ENCODE measurements at places on chromosomes 3 and 15.

- DNase-seq: no peak
These were observed 12.2 kb downstream of the ERC2 start for GRCh38 chr3:56456117-56456516.

GRCh38 chr3:138381950-138382715, 33.8 kb downstream of the MRAS start:
- DNase-seq: no peak

- peak; percentile 14 for DNase-seq
These were observed 1.4 kb downstream of the HTD2 start for GRCh38 chr3:58307639-58308215.

- no peak for DNase-seq
These were observed 845 bp downstream of the CNTN3 start for GRCh38 chr3:74613521-74614106.

DNA sequence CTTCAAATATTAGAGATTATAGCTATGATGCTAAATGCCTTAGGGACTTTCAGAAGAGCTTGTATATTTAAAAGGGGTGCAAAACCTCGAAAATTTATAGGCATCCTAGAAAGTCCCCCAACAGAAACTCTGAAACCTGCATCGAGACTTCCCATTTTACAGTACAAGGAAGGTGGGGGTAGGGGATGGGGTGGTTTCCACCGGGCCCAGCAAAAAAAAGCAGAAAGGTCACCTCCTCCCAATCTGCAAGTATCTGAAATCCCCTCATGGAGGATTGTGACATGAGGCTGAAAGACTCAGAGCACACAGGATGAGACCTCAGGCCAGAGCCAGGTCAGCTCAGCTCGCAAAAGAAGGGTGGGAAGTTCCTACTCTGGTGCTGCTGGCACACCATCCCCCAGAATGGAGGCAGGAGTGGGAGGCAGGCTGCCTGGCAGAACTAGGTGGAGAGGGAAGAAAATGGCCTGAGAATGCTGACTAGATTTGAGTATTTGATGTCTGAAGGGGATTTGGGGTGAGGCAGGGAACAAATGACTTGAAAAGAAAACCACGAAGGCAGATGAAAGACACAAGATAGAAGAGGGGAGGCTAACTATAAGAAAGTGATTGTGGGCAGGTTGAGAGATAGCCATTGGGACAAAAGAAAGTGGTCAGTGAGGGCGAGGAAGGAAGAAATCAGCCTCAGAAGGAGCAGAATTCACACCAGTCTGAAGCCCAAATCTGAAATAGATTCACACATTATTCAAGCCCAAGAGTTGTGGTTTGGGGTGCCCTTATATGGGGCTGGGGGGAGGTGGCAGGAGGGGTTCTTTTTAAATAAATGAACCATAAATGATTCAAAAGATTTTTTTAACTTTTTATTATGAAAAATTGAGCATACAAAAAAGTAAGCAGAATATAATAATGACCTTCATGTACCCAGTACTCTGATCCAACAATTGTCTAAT, 22.5 kb upstream of the TSC22D2 start:
- DNase-seq: no peak

DNA sequence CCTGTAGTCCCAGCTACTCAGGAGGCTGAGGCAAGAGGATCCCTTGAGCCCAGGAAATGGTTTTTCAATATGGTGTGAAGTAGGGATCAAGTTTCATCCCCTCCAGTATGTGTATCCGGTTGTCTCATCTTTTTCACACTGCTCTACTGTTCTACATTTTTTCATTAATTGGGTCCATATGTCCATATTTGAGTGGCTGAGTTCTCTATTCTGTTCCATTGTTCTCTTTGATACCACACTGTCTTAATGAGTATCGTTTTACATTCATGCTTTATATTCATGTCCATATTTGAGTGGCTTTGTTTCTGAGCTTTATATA, 81.6 kb upstream of the LRRFIP2 start:
- no peak for DNase-seq

DNA sequence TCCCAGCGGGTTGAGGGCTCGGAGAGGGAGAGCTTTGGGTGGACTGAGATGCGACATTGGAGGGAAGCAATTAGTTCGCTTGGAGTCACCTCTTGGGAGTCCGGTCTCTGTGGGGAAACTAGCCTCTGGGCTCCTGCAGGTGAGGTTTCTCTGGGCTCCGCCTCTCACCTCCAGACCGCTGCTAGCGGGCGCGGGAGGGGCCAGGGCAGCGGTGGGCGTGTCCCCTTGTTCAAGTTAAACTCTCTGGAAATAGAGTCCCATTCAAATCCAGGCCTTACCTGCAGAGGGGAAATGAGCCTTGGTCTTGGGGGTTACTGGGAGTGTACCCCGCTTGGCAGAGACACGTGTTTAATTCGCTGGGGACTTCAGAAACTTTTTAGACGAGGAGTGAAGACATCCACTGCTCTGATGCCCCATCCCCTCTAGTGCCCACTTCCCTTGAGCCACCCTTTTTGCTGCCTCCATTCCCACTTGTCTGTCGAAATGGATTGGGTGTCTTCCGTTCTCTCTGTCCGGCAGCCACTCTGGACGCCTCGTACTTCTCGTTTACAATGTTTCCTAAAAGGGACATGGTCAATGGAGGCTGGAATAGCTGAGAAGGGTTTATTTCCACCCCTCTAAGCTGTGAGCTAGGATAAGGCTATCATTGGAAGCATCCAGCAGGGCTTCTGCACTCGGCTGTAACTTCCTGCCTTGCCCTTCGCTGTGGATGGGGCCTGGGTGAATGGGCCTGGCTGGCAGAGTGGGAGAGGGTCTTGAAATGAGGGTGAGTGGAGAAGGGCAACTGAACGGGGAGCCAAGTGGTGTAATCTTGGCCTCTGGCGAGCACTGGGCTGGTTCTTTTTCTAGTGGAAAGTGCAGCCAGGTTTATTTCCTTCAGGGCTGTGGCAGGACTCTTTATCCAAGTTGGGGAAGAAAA, 1.1 kb downstream of the MITF start:
- no peak for DNase-seq

DNA sequence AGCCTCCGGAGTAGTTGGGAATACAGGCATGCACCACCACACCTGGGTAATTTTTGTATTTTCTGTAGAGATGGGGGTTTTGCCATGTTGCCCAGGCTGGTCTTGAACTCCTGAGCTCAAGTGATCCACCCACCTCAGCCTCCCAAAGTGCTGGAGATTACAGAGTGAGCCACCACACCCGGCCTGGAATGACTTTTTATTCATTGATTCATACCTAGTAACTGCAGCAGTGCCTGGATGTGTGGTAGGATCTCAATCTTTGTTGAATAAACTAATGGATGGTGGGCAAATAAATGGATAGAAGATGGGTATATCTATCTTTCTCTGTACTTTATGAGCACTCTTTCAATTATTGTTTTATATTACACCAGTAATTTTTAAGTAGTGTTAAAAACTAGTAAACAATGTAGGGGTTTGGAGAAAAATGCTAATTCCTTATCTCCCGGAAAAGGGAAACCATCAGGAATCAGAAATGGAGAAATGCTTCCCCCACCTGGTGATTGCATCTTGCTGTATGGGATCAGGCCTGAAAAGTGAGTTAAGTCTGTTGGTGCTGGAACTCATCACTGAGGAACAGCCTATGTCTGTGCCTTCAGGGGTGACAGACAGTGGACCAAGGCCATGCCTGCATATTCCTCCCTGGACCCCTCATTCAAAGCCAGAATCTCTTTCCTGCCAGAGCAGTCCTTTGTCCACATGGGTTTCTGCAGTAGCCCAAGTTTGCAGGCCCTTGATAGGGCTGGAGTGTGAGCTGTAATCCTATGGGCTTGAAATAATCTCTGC, 161.0 kb upstream of the CTDSPL start:
- DNase-seq: no peak
